ENCODE measurements at places on chromosomes 6 and 20. TPM values are rescaled to one million over a fixed set of nuclear protein-coding genes. Genes with fewer than 3 reads are reported as not detected.

Gene CGA
- polyA plus RNA-seq: not detected

DNA sequence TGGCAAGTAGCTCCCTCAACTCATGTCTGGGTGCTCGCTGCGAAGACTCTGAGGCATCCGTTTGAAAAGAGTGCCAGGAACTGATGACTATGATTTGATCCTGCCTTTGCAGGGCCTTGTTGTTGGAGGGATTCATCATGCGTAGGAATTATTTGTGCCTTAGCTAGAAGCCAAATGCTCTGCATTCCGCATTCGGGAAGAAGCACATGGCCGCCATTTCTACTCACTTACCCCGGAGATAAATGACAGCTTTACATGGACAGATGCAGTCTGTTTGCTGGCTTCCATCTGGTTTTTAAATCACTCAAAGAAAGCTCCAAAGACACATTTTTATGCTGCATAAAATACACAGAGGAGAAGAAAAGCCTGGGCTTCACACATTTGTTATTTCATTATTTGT is 363.3 kb upstream of the CDH4 start:
- no peak for DNase-seq

Gene C4A
- polyA plus RNA-seq: 130 TPM

- peak; percentile 46 for DNase-seq
Observed at GRCh38 chr6:169950558-169950957, 199.1 kb downstream of the ERMARD start.

Gene KIF25
- polyA plus RNA-seq: 0.35 TPM

Gene IRF4
- 0.05 TPM for polyA plus RNA-seq

GRCh38 chr6:170212956-170213636 is 77.8 kb downstream of the DLL1 start:
- DNase-seq: peak; percentile 44

- no peak for DNase-seq
Observed at GRCh38 chr20:23754731-23755130, 4.0 kb upstream of the CST1 start.

GRCh38 chr6:136427378-136427717 is 122.9 kb downstream of the MAP7 start:
- DNase-seq: no peak

Gene TNFRSF21
- 24.7 TPM for polyA plus RNA-seq

DNA sequence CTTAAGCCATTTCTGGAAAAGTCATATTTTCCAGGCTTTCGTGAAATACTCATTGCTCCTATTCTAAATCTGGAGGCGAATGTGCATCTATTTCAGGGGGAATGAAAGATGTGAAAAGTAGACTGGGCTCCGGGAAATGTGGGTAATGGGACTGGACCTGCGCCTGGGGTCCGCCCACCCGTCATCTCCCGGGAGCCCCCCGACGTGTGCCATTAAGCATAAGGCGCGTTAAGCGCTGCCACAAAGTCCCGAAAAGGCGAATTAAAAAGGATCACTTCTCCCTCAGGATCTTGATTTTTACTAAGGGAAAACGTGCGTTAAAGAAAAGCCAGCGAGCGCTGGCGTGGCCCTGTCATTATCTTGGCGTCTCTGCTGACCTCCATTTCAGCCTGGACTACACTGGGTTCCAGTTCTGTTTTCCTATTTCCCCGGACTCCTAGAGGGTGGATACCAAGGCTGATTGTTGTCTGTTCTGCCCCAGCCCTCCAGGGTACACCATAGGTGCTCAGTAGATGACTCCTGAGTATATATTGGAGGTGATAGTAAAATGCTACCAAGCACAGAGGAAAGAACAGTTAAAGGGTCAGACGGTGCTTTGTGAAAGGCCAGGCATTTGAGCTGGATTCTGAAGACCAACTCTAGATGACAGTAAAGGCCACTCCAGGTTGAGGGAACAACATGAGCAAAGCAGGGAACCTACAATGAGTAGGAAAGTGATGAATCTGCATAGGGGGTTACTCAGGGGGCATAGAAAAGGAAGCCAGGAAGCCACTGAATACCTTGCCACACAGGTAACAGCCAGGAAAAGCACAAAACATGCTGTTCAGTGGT is 89.2 kb upstream of the ARID1B start:
- DNase-seq: peak; percentile 28

- DNase-seq: no peak
Observed at GRCh38 chr20:61454053-61454452, 202.0 kb downstream of the CDH4 start.

- no peak for DNase-seq
Observed at GRCh38 chr6:159871241-159871640, 19.5 kb upstream of the MAS1 start.

Gene SLC2A10
- 10.9 TPM for polyA plus RNA-seq

- DNase-seq: no peak
Observed at GRCh38 chr6:118574051-118574865, 26.2 kb downstream of the PLN start.

- no peak for DNase-seq
Observed at GRCh38 chr6:164344801-164345291, 930.3 kb downstream of the QKI start.

DNA sequence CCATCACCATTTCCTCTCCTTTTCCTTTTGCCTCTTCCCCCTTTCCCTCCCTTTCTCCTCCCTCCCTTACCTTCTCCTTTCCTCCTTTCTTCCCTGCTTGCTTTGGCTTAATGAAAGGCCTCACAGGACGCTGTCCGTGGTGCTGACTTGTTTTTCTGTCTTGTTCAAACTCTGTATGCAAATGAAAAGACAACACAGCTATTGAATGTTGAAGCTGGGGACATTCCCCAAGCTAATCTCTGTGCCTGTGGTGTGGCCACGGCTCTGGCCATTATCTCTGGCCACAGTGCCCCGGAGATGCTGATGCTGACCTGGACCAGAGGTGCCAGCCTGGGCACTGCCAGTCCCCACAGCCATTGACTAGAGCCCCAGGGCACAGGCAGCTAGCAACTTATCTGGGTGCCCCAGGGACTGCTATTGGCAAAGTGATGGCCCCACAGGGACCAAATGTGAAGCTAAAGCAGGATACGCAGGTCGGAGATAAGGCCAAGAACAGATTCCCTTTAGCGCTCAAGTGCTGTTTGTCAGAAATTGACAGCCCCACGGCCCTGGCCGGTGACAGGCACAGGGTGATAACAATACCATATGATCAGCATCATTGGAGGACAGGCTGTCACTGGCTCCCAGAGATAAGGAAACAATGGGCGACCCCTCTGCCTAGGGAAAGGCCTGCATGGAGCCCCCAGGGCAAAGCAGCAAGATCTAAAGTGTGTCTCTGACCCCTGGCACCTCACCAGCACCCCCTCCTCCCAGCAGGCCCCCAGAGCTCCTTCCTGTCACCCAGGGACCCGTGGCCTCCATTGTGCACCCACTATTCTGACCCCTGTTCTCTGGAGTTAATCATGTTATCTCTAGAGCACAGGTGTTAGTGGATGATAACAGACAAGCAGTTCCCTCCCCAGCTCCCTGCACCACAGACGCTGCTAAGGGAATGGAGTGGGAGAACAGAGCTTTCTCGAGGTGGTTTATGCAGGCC is 31.6 kb upstream of the SLC32A1 start:
- DNase-seq: peak; percentile 32

DNA sequence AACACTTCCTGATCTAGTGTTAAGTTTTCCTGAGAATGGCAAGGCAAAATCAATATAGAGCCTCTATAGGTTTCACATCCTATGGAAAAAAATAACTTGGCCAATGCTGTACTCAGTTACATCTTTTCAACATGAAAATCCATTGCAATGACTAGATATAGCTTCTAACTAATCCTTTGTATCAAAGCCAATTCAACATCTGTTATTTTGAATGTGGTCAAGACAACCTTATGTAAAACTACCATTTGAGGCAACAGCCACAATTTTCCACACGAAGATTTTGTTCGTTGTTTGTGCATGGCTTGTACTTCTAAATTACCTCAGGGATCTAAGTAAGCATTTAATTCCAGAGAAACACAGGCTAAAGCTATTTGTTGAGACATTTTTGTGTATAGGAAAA is 637.8 kb upstream of the EYS start:
- DNase-seq: no peak

- DNase-seq: no peak
Observed at GRCh38 chr6:16683641-16684194, 77.5 kb downstream of the ATXN1 start.

GRCh38 chr20:45211569-45212474 is 5.0 kb downstream of the SEMG1 start:
- DNase-seq: no peak

GRCh38 chr6:53474010-53474409 is 70.9 kb downstream of the GCLC start:
- no peak for DNase-seq

- no peak for DNase-seq
Observed at GRCh38 chr6:161949531-161949930, 675.7 kb upstream of the AGPAT4 start.

Gene GPX5
- not detected for polyA plus RNA-seq

- DNase-seq: no peak
Observed at GRCh38 chr20:34210271-34210670, 31.0 kb upstream of the ASIP start.

DNA sequence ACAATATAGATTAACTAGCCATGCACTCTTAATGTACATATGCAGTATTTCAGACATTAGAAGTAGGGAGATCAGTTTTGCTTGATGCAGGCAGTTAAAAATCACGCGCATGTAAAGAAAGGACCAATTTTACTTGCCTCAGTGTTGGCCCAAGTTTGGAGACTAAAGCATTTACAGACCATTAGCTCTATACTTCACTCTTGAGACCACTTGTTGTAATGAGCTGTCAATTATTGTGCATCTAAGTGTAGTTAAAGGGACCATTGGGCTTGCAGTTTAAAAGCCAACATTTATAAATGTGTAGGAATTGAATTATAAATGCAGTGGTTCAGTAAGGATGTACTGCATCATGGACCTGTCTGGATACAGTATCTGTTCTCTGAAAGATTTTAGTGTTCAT is 53.7 kb downstream of the PLCB4 start:
- no peak for DNase-seq

GRCh38 chr20:23060629-23061028 is 11.2 kb upstream of the THBD start:
- DNase-seq: no peak

Gene CDSN
- polyA plus RNA-seq: 0.08 TPM

- DNase-seq: no peak
Observed at GRCh38 chr20:6007094-6007528, 46.7 kb downstream of the LRRN4 start.

Gene PNPLA1
- not detected for polyA plus RNA-seq

Data from pancreas (tissue), 10 donors.